ENCODE measurements at places on chromosomes 1 and 21. TPM values are rescaled to one million over a fixed set of nuclear protein-coding genes. Genes with fewer than 3 reads are reported as not detected.

- peak; percentile 15 for DNase-seq
Observed at GRCh38 chr21:42574234-42575027, 60.8 kb downstream of the SLC37A1 start.

- no peak for DNase-seq
Observed at GRCh38 chr1:204705888-204706837, 20.6 kb upstream of the LRRN2 start.

DNA sequence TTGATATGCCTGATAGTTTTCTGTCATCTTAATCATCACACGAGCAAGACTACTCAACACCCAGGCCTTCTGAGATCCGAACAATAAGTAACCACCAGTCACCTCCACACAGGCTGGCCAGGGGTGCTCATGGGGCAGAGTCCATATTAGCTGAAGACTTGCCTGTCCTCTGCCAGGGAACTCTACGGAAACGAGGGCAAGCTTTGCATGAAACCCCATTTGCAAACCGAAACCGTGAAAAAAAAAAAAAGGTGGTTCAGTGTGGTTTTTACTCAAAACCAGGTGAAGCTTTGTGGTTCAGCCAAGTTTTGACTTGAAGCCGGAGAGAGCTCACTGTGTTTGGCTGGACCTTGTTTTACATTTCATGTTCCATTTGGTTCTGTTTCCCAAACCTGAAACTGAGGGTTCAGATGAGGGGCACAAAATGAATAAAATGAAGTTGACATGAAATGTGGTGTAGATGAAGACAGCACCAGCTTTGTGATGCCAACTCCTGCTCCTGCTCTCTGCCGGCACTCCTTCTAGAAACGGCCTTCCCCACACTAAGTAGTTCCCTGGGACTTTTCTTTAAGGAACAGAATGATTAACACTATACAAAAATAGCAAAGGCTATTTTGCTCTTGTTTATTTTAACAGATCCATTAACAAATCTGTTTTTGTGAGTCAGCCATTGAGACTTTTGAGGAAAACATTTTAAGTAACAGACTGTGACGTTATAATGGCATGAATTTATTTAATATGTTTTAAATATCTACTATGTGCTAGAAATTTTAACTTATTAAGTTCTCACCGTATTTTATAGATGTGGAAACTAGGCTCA, 74.7 kb downstream of the RUNX1 start:
- DNase-seq, result peak; percentile 27

DNA sequence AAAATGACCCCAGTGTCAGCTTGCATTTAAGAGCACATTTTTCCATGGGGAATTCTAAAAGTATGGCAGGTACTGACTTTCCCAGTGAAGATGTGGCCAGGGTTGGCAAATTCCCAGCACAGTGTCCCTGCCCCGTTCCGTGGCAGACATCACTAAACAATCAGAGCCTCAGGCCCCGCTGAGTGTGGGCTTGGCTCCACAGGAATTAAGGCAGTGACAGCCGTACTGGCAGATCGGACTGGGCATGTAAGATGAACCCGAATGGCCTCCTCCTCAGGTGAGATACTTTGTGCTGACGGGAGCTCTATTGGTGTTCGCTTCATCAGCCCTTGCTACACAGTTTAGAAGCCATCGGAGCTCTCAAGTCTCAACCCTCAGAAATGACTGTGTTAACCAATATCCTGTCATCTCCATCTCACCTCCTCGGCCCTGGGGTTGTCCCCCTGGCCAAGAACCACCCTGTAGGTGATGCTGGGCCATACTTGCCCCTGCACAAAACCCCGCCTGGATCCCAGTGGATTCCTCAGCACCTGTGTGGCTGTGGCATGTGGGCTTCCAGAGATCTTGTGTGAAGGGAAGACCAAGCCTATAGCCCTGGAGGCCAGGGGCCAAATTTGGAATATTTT, 29.0 kb upstream of the ABCG1 start:
- DNase-seq, result no peak

RSPH1 gene
- total RNA-seq, result 8.2 TPM

DNA sequence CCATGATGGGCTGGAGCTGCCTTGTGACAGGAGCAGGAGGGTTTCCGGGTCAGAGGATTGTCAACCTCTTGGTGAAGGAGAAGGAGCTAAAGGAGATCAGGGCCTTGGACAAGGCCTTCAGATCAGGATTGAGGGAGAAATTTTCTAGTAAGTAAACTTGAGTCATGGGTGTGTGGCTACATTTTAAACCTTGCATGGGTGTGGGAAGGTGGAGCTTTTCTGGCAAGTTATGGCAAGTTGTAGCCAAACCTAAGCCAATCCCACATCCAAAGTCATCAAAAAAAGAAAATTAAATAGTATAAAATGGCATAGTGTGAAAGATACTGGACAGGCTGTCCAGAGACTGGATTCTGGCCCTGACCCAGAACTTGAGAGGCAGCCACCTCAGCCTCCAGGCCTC, 39.8 kb upstream of the HSD3B1 start:
- DNase-seq, result no peak

GRCh38 chr21:17921579-17922530, 102.7 kb upstream of the C21orf91 start:
- DNase-seq, result no peak

GRCh38 chr1:55623311-55623710, 408.1 kb upstream of the USP24 start:
- DNase-seq, result no peak

DNA sequence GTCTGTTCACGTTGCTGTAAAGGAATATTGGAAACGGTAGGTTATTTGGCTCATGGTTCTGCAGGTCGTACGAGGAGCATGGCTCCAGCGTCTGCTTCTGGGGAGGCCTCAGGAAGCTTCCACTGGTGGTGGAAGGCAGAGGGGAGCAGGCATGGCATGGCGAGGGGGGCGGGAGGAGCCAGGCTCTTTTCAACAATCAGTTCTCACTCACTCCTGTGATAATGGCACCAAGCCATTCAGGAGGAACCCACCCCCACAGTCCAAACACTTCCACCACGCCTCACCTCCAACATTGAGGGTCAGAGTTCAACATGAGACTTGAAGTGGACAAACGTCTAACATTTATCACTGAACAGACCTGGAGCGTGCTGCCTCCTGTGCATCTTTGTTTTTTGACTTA, 141.2 kb downstream of the PGBD5 start:
- no peak for DNase-seq

DNA sequence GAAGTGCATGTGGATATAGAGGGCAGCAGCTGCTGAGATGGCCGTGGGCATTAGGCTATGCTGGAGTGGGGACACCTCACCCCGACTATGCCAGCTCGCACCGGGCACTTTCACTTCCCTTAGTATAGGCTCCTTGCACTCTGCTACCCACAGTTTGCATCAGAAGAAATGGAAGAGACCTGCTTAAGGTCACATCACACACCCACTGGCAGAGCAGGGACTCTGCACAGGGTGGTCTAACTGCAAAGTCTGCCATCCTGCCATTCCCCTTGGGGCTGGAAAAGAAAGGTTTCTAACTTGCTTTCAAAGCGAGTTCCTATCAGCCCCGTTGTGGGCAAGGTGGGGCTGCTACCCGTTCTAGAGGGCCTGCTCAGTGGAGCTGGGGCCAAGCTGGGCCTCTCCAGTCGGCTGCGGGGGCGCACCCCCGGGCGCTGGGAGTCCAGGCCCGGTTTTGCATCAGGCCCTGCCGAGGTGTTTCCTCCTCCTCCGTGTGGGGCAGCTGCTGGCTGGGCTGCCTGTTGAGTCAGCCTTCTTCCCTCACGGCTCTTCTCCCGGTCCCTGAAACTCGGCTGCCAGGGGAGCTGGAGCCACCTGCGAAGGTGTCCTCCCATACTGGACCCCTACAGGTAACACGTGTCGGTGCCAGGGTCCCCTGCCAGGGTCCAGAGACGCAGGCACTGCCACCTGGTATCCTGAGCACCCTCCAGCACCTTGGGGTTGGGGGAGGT, at the start of gene SYTL1:
Gene SYTL1 (plus strand): TSS at position 498 of the 728 bp plus-strand sequence. CDS start 3,313 bp downstream, outside the sequence.
- DNase-seq, result peak; percentile 72

DNA sequence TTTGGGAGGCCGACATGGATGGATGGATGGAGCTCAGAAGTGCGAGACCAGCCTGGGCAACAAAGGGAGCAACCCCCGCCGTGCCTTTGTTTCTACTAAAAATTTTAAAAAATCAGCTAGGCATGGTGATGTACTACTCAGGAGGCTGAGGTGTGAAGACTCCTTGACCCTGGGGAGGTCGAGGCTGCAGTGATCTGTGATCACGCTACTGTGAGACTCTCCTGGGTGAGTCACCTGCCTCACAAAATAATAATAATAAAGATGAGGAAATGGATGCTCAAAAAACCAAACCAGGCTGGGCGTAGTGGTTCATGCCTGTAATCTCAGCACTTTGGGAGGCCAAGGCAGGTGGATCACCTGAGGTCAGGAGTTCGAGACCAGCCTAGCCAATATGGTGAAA, 19.2 kb downstream of the DSTYK start:
- DNase-seq, result no peak

DNA sequence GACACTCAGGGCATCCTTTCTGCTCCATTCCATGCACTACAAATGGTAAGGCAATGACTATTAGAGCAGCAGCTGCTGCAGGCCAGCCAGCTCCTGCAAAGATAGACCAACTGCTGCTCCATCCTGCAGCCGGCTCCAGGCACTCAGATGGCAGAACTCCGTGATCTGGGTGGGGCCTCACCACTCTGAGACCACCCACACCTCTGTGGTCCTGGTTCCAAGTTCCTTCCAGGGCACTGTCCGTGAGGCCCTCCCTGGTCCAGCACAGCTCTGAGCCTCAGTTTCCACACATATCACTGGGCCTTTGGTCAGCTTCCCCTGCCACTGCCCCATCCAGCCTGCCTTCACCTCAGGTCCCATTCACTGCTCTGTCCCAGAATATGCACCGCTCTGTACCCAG, 114.7 kb downstream of the DMRTB1 start:
- no peak for DNase-seq

GPR61 gene
- total RNA-seq, result not detected

HUNK gene
- total RNA-seq, result 1.6 TPM

- DNase-seq, result no peak
Observed at GRCh38 chr1:118751166-118751565, 237.0 kb downstream of the TBX15 start.

- DNase-seq, result no peak
Observed at GRCh38 chr1:240497908-240498307, 114.0 kb downstream of the GREM2 start.

DNA sequence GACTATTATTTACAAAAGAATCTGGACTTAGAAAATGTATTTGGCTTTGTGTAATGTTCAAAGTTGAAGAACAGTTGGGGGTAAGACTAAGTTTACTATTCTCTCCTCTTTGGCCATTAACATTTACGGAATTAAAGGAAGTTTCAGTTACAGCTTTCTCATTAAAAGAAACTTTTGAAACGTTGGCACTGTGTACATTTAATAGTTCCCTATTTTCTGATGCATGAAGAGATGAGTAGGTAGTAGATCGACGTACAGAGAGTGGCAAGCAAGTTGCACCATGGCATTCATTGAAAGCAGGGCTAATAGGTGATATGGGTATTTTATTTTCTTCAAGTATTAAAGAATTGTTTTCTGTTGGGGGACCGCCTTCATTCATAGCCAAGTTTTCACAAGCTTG, 3.2 kb downstream of the ASPM start:
- DNase-seq, result no peak

DNA sequence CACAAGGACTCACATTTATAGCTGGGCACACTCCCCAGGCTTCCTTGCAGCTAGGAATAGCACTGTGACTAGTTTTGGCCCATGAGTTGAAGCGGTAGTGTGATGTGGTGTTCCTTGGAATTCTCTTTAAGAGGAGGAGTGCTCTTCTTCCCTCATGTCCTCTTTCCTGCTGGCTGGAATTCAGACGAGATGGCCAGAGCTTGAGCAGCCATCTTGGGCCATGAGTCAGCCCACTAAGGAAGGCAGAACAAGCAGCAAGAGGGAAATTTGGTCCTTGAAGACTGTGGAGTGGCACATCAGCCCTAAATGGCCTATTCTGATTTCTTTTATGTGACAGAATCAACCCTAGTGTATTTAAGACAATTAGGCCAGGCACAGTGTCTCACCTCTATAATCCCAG, 20.0 kb downstream of the HTR6 start:
- no peak for DNase-seq

DNA sequence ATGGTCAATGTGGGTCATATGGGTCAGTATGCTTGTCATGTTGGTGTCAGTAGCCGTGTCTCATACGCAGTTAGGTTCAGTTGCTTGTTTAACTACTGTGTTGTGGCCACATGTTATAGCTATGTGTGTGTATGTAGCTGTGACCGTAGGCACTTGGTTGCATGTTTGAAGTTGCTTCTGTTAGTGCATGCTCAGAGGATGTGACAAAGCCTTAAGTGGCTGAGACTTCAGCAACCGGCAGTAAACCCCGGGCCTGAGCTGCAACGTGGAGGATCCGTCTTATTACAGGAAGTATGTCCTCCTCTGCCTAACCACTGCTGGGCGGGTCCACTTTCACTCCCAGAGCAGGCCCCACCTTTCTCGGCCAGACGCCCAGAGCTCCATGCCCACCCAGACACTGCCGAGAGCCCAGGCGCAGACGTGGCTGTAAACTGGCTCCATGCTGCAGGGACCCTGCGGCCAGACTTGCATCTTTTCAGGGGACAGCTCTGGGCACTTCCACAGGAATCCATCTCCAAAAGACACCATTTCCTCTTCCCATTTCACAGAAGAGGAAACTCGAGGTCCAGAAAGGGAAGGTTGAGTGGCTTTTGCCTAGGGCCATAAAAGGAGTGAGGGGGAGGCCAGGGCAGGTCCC, 2.2 kb downstream of the TCEA3 start:
- DNase-seq, result peak; percentile 38

BEND5 gene
- 18.2 TPM for total RNA-seq

GRCh38 chr1:162391790-162392563, 10.4 kb downstream of the C1orf226 start:
- no peak for DNase-seq

GRCh38 chr1:220367833-220368232, 95.6 kb upstream of the RAB3GAP2 start:
- no peak for DNase-seq

GRCh38 chr1:36391271-36391670, 5.5 kb upstream of the STK40 start:
- DNase-seq, result no peak

- DNase-seq, result no peak
Observed at GRCh38 chr1:33130297-33130696, 49.3 kb downstream of the AZIN2 start.

GPATCH2 gene
- total RNA-seq, result 23.1 TPM

DNA sequence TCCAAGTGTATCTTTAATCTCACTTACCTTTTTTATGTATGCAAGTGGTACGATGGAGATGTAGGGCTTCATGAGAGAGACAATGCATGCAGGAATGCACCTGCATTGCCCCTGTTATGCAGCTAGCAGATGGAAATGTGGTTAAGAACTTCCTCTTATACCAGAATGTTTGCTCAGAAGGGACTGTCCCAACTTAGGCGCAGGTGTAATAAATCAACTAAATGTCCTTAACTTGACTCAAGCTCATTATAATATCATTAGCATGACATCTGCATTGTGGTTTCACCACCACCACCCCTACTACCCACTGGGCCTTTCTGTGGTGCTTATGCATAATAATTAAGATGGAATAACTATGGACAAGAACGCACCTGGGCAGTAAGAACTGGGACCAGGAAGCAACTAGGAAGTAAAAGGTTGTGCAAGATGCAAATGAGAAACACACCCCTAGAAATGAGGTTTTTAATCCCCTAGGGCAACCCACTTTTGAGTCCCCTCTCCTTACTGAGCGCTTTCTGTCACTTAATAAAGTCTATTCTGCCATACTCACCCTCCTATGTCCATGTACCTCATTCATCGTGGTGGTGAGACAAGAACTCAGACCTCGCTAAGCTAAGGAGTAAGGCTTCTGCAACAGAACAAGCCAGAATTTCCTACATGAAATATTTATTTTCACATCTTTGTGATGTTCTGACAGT, 1103.3 kb upstream of the B3GALT2 start:
- DNase-seq, result peak; percentile 62

Measured in Peyer's patch (tissue), 4 donors.